RWPE2 (cell line): ENCODE measurements at places on chromosomes 12 and 14.

GRCh38 chr14:73242357-73242901 lies 5.1 kb downstream of the PAPLN start:
- no peak for DNase-seq

DNA sequence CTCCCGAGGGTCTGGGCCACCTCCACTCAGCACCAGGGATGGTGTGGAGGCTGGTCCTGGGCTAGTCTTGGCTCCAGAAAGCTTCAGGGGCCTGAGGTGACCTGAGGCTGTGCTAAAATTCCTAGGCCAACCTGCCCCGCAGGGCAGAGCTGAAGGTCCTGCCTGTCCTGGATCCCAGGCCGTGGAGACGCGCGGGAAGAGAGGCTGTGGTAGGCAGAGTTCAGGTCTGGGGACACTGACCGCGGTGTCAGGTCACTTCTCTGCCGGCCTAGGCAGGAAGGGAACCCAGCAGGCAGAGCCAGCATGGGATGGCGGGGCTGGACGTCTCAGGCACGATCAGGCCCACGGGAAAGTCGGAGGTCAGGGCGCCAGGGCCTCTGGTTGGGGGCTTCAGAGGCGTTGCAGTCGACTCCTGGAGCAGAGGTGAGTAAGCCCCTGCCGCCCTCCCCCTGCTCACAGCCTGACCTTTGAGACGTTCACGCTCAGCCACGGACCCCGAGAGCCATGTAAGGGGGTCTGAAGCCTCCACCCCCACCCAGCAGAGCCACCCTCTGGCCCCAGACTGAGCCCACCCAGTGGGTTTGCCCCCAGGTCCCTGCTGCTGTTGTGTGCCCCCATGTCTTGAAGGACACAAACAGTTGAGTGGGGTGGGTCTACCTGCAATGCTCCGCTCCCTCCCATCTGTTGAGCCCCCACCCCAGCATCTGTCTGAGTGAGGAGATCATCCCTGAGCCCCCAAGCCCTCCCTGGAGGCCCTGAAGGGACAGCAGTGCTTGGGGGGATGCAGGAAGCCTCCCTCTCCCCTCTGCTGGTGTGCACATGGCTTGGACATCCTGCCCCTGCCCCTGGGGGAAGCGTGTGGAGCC lies 142.7 kb downstream of the KIF26A start:
- DNase-seq, result peak; percentile 62

GRCh38 chr12:80045594-80045993 lies 53.7 kb upstream of the OTOGL start:
- DNase-seq, result no peak

DNA sequence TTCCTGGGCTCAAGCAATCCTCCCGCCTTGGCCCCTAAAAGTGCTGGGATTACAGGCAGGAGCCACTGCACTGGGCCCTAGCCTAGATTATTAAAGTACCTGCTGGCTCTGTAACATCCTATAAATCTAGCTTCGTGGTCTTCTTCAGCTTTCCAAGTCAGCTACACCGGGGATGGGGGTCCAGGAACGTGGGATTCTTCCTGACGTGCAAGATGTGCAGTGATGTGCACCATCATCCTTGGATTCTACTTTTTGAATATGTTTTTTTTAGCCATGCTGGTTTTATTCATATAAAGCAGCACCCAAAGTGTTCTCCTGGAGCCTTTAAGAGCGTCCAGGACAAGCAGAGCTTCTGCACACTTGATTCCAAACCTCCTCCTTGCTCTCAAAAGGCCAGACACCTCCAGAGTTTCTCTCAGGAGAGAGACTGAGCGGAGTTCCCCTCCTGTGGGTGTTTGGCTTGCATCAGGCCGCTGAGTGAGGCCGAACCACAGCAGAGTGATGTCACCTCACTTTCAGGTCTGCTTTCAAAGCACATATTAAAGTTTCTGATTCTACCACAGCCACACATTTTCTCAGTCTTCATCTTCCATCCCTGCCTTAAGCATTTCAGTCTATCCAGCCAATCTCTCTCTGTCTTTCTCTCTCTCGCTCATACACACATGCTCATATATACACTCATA lies 33.4 kb downstream of the VCPKMT start:
- no peak for DNase-seq

- DNase-seq, result no peak
Observed at GRCh38 chr14:92040431-92041051, 682 bp upstream of the TRIP11 start.

DNA sequence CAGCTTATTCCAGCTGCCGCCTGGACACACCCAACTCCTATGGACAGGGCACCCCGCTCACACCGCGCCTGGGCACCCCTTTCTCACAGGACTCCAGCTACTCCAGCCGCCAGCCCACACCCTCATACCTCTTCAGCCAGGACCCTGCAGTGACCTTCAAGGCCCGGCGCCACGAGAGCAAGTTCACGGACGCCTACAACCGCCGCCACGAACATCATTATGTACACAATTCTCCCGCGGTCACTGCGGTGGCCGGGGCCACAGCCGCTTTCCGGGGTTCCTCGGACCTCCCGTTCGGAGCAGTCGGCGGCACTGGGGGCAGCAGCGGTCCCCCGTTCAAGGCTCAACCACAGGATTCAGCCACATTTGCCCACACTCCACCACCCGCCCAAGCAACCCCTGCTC lies 5.9 kb downstream of the SETD1B start:
- DNase-seq, result peak; percentile 68

DNA sequence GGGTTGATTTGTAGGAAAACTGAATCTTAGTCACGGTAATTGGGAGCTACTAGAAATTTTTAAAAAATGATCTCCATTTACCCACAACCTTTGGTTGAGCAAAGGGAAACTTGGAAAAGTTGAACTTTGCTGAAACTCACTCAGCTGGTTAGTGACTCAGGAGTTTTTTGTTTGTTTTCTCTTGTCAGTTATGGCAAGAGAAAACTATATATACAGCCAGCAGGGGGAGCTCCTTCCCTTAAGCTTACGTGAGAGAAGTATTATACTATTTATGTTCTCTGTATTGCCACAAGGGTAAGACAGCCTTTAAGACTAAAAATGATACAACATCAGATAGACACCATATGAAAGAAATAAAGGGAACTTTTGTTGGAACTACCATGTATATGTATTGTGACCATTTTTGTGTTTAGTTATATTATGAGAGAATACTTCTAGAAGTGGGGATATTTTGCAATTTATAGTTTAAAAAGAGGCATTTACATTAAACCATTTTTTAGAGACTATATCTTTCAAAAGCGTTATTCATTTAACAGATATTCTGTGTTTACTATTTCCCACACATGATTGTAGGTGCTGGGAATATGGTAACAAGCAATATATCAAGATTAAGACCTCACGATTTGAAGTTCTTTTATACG lies 28.1 kb upstream of the TBC1D30 start:
- no peak for DNase-seq

DNA sequence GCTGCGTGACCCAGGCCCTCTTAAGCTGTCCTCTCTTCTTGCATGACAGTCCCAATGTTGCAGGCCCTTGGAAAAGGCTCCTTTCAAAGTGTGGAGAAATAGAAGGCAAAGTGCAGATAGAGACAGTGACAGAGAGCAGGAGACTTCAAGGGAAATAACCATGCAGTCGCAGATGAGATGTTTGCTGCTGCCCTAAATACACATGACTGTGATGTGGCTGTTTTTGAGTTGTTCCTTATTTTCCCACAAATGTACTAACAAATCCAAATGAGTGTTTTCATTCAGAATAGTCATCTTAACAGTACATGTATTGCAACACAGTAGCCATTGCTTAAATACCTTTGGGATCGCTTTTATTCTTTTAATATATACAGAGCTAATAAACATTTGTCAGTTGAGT lies 101.6 kb downstream of the SLC15A5 start:
- DNase-seq, result no peak

DNA sequence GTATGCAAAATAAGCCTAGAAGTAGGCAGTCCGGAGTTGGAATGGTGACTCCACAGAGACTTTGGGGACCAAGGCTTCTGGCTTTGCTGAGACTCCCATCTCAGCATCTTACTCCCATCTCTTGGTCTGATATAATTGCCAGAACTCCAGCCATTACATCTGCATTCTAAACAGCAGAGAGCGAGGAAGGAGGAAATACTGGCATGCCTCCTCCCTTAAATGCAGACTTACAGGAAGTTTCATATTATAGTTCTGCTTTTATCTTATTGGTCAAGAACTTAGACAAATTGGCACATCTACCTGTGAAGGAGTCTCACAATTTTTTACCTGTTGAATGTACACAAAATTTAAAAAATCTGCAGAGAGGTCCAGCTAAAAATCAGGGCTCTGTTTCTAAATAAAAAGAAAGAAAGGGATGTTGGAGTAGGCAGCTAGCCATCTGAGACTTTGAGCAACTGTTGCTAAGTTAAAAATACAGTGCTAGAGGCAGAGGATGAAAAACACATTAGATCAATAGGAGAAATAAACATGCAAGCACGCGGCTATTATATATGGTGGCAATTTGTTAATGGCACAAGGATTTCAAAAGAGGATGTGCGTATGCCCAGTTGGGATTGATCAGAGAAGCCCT lies 209.9 kb upstream of the HMGA2 start:
- no peak for DNase-seq

- DNase-seq, result no peak
Observed at GRCh38 chr14:61516118-61516743, 179.1 kb upstream of the HIF1A start.

DNA sequence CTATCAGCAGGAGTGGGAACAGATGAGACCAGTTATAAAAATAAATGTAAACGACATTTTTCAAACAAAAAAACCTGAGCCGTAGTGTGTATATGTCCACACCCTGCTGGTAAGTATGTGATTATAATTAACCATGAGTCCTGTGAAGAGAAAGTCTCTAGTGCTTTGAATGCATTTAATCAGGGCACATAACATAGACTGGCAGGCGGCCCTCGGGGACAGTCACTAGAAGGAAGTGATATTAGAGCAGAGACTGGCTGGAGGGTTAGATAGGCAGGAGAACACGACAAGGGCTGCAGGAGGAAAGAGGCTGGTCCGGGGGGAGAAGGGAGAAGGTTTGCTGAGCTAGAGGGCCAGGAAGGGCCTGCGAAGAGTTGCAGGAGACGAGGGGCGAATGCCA lies 23.8 kb upstream of the ELK3 start:
- no peak for DNase-seq

DNA sequence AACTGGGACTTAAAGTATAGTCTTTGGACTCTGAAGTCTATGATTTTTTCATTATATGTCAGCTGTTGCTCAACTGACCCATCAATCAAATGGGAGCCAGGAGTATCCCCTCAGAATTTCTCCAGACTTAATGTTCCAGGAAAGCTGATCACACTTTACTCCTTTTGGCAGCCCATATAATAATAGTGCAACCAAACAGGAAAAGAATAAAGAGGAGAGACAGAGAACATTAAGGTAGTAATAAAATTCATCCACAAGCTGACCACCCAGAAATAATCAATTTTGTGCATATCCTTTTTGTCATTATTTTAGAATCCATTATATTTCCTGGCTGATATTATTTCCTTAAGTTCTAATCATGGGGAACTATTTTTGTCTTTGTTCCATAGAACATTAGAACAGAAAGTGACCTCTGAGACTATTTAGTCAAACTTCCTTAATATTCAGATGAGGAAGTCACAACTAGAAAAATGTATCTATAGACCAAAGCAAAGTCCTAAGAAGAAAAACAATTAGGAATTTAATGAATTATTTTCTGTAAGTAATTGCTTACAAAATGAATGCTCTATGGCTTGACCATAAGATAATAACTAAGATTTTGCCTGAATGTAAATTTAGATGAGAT lies 238.1 kb upstream of the SEL1L start:
- no peak for DNase-seq

DNA sequence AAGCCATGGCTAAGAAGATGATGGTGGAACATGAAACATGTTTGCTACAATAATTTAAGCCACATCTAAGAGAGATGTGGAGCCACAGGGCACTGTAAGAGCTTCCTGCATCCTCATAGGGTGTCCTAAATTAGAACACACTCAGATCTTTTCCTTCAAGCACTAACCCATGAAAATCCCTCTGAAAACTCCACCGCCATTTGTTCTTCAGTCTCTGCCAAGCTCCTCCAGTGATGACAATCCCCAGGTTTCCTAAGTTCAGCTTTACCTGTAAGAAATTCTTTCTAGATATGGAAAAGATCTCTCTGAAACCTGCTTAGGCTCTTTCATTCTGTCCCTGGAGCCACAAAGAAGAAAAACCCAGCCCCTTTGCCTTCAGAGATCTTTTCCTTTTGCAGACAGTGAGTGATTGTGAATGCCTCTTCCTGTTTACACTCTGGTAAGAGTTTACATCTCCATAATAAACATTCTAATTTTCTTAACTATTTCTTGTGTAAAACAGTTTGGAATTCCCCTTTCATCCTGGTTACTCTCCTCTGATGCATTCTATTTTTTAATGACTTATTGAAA lies 907.2 kb downstream of the VRK1 start:
- DNase-seq, result no peak

GRCh38 chr12:120685522-120685921 lies 1.4 kb upstream of the MLEC start:
- no peak for DNase-seq

DNA sequence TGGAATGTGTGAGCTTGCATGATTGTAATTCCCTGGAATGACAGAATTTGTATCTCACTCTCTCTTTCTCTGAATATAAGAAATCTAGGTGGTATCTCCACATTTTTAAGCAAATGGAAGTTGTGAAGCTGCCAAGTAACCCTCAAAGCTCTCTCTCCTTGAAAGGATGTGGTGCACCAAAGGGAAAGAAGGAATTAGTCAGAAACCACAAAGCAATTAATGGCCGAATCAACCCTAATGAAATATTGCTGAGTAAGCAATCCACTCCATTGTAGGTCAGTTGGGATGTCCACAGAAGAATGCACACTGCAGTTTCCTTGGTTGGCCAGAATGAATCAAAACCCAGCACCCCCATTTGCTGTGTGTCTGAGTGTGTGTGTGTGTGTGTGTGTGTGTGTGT lies 153.5 kb downstream of the KCNA5 start:
- DNase-seq, result no peak

- DNase-seq, result no peak
Observed at GRCh38 chr12:88453323-88453722, 126.9 kb downstream of the KITLG start.

DNA sequence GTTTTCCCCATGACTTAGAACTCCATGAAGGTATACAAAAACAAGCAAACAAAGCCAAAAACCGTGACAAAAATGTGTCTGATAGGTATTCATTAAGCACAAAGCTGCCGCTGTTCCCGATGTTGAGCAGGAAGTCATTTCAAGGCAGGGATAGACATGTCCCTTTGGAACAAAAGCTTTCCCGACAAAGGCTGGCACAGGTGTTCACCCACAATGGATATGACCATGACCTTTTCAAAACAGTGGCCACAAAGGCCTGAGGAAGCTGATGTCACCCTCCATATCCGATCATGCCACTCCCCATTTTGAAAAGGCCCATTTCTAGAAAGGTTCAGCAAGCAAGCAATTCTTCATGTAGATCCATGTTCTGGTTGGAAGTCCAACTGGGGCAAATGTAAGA lies 279.1 kb downstream of the BTG1 start:
- DNase-seq, result no peak
